Stimulated activated CD8-positive, alpha-beta memory T cell treated with anti-CD3 and anti-CD28 coated beads, Interleukin-7, amount 100 ng/mL, for 1 hour (primary cell): ENCODE measurements at places on chromosomes 7 and 10.

- no peak for DNase-seq
Observed at GRCh38 chr7:143372070-143372469, 9.1 kb upstream of the ZYX start.

DNA sequence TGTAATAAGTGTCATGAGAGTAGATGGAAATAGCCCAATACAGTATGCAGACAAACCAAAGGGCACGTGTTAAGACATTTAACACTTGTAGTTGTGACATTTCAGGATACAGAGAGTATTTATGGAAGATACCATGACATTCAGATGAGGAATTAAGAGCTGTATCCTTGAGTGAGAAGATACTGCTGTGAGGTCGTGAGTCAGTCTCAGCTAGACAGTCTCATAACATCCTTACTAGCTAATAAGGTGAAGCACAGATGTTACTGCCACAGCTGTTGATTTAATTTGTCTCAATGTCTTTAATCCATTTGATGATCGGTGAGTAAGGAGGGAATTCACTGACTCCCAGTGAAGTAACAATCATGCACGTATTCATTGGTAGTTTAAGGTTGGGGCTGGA, 288.0 kb upstream of the AKR1E2 start:
- no peak for DNase-seq

DNA sequence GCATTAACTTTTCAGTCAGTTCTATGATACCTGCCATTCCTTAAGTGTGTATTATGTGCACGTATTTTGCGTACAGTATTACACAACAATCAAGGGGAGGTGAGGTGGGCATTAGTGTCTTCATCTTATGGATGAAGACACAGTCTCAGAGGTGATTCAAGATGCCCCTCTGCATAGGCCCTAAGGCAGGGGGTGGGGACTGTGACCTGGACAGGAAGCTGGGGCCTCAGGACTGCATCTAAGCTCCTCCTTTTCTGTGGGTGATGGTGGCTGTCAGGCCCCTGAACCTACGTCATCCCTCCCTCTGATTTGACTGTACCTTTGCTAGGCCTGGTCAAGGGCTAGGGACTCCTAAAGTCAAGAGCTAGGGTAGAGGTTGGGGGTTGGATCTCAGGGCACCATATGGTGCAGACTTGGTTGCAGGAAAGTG, 38.9 kb downstream of the HK1 start:
- no peak for DNase-seq

GRCh38 chr7:40842641-40843040, 707.8 kb downstream of the SUGCT start:
- no peak for DNase-seq

DNA sequence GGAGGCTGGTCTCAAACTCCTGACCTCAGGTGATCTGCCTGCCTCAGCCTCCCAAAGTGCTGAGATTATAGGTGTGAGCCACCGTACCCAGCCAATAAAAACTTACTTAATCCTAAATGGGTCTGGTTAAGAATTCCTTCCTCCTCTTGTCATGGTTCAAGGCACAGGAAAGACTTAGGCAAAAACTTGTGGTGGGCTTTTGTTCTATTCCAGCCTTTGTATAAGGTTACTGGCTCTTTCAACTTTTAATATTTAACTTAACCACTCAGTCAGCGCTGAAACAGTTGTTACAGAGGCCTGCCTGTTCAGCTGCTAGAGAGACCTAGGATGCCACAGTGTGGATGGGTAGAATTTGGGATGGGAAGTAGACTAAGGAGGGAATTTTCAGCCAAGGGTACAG, 28.1 kb upstream of the GARS1 start:
- no peak for DNase-seq

- DNase-seq = no peak
Observed at GRCh38 chr7:116219288-116219687, 8.9 kb downstream of the TES start.

GRCh38 chr10:50310560-50311174, 59.4 kb upstream of the ASAH2 start:
- DNase-seq = no peak

DNA sequence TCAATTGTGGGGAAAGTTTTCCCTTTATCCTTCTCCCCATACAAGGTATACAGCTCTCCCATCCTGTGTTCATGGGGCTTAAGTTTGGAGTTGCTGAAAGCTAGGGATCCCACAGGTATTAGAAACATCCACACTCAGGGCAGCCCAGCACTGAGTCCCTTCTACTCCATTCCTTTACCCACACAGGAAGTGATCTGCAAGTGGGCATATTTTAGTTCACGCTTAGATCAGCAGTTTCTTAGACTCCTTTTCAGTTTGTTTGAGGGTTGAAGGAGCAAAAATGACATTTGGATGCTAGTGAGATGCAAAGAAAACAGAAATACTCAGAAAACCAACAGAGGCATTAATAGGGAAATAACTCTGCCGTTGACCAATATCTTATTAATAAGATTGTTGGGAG, 134.7 kb downstream of the VPS50 start:
- no peak for DNase-seq

GRCh38 chr7:148148456-148148855, 442.1 kb upstream of the C7orf33 start:
- DNase-seq = no peak

- DNase-seq = no peak
Observed at GRCh38 chr10:34104829-34105572, 710.1 kb downstream of the PARD3 start.

GRCh38 chr10:35470925-35471315, 134.2 kb upstream of the GJD4 start:
- no peak for DNase-seq

DNA sequence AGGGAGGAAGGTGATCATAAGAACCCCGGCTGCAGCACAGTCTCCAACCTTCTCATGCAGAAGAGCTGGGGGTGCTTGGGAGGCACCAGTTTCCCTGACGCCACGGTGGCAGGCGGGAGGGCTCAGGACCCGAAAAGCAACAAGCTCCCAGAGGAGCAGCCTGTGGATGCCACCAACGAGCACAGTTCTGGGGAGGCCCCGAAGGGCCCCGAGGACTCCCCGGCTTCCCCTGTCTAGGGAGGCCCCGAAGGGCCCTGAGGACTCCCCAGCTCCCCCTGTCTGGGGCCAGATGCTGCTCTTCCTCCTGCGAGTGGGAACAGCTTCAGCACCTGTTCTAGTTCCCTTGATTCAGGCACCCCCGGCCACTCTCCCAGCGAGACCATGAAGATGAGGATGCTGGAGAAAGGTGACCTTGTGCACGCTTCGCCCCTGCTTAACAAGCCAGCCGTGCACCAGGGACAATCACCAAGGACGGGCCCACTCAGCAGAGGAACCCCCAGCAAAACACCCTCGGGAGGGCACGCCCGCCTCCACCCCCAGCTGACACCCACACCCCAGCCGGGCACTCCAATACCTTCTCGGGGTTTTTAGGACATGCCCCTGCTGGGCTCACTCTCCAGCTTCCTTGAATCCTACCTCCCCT, 112.5 kb downstream of the PTPRN2 start:
- DNase-seq = no peak

GRCh38 chr10:116418389-116418788, 9.3 kb upstream of the PNLIPRP3 start:
- DNase-seq = no peak
